ENCODE measurements at places on chromosomes 11 and 22. TPM values are rescaled to one million over a fixed set of nuclear protein-coding genes. Genes with fewer than 3 reads are reported as not detected.

PRG2 gene
- total RNA-seq, result 0.21 TPM

SCN2B gene
- total RNA-seq, result not detected

RAB38 gene
- total RNA-seq, result 1.3 TPM

SCUBE1 gene
- 0.94 TPM for total RNA-seq

ZFP91 gene
- total RNA-seq, result 81.6 TPM

B4GALNT4 gene
- total RNA-seq, result 0.21 TPM

MAP6 gene
- total RNA-seq, result not detected

ZNF280B gene
- 1.2 TPM for total RNA-seq

CATSPERZ gene
- total RNA-seq, result not detected

GGT5 gene
- 0.31 TPM for total RNA-seq

PTPN5 gene
- total RNA-seq, result not detected

TTC36 gene
- not detected for total RNA-seq

MISFA gene
- 0.52 TPM for total RNA-seq

ALG8 gene
- total RNA-seq, result 17.1 TPM

APOA5 gene
- not detected for total RNA-seq

LMNTD2 gene
- 2.1 TPM for total RNA-seq

CHRM1 gene
- total RNA-seq, result not detected

OR4D5 gene
- total RNA-seq, result not detected

GRIA4 gene
- not detected for total RNA-seq

NEFH gene
- total RNA-seq, result 0.10 TPM

CHRM4 gene
- total RNA-seq, result 1.3 TPM

CENPM gene
- 11.9 TPM for total RNA-seq

NPAS4 gene
- not detected for total RNA-seq

LDHAL6A gene
- 0.10 TPM for total RNA-seq

CSRP3 gene
- total RNA-seq, result not detected

OR56A1 gene
- under 0.01 TPM for total RNA-seq

MS4A15 gene
- not detected for total RNA-seq

SPI1 gene
- 202 TPM for total RNA-seq

NCF4 gene
- 22.8 TPM for total RNA-seq

BRD1 gene
- 85.1 TPM for total RNA-seq

MPPED2 gene
- total RNA-seq, result 0.21 TPM

TAF1D gene
- total RNA-seq, result 229 TPM

TMEM45B gene
- total RNA-seq, result 3.5 TPM

OR2D2 gene
- 0.10 TPM for total RNA-seq

SULT4A1 gene
- total RNA-seq, result not detected

ALDH3B1 gene
- total RNA-seq, result 19.6 TPM

KCTD14 gene
- not detected for total RNA-seq

RPS25 gene
- 4,016 TPM for total RNA-seq

TSPAN32 gene
- 21.6 TPM for total RNA-seq

MS4A6A gene
- 237 TPM for total RNA-seq

DEUP1 gene
- total RNA-seq, result not detected

MMP10 gene
- 0.31 TPM for total RNA-seq

SCGB2A2 gene
- not detected for total RNA-seq

HPX gene
- 0.31 TPM for total RNA-seq
